GM04503 (cell line): ENCODE measurements at places on chromosomes 11 and 22.
A peak's percentile ranks its signal among the peaks of the same experiment; 100 is the strongest.

DNA sequence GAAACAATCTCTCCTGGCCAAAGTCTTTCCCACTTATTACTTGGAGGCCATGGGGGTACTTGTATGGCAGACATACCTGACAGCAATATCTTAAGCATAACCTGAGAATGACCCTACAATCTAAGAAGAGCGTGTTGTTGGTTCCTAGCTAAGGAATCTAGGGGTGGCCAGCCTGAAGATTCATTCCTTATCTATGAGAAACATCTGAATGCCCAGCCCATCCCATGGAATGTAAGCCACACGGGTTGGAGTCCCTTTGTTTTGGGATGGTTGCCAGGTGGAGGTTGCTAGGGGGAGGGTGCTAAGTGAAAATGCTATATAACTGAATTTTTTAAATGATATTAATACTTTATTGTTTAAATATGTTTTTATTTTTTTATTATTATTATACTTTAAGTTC lies 725.0 kb downstream of the ETS1 start:
- DNase-seq: no peak

DNA sequence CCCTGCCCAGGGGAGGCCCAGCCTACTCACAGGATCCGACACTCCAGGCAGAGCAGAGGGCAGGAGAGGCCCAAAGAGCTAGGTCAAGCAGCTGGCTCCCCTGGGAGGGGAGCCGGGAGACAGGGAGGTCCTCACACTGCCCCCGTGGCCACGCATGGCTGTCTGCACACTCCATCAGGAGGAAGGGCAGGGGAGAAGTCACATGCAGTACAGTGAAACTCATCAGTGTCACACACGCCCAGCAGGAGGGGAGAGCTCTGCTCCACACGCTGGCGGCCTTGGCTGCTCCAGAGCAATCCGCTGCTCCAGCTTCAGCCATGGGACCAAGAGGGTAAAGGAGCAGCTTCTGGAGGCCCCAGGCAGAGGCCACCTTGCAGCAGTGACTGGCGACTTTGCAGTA lies 14.3 kb downstream of the TCIRG1 start:
- no peak for DNase-seq

GRCh38 chr11:37762079-37762478 lies 1164.0 kb upstream of the RAG2 start:
- DNase-seq: no peak

GRCh38 chr11:130096823-130097222 lies 27.1 kb downstream of the APLP2 start:
- DNase-seq: no peak

- no peak for DNase-seq
Measured at GRCh38 chr11:22559416-22559815, 66.2 kb downstream of the FANCF start.

DNA sequence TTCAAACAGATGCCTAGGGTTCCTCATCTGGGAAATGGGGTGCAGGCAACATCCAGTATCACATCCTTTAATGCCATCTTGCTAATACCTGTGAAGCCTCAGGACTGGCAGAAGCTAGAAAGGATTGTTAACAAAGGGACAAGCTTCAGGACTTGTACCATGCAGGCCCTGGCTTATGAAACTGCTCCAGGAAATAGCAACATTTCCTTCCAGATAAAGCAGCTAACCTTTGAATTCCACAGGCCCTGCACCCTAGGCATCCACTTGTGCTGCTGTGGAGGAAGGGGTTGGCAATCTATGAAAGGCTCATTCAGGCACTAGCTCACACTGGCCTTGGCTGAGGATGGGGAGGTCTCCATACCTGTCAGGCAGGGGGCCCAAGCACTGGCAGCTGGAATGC lies 87.2 kb downstream of the BTBD10 start:
- no peak for DNase-seq

DNA sequence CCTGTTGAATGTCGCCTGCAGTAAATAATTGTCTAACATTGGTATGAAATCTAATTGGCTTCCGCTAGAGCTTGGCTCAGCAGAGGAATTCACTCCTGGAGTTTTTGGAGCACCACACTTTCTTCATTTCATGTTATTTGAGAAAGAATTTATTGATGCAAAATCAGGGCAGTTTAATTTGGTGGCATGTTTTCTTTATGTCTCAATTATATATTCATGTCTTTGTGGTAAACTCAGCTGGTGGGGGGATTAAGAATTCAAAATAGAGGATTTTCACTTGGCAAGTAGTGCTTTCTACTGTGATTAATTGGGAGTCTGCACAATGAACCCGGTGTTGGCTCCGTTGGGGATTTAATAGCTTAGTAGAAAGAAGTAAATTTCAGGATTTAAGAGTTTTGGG lies 784.4 kb downstream of the NTM start:
- no peak for DNase-seq

GRCh38 chr22:20118300-20119020 lies 1.4 kb upstream of the TRMT2A start:
- DNase-seq: no peak

DNA sequence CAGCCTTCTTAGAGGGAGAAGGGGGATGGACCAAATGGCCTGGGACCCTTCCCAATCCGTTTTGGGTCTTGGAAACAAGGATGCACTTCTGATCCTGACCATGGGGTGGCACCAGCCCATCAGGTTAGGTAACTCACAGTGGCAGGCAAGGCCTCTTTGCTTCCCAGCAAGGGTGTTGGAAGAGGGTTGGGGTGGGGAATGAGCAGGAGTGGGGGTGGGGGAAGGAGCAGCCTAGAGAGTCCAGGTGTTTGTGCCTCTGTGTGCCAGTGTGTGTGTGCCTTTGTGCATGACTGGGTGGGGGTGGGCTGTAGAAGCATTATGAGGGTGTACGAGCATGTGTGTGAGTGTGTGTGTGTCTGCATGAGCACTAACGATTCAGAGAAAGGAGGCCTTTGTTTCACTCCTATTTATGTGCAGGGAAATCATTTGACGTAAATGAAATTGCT lies 213.1 kb downstream of the INSC start:
- no peak for DNase-seq

- DNase-seq: peak; percentile 95
Measured at GRCh38 chr11:73414977-73415651, 38.9 kb downstream of the RELT start.

GRCh38 chr11:17979770-17980371 lies 33.0 kb downstream of the SERGEF start:
- no peak for DNase-seq

DNA sequence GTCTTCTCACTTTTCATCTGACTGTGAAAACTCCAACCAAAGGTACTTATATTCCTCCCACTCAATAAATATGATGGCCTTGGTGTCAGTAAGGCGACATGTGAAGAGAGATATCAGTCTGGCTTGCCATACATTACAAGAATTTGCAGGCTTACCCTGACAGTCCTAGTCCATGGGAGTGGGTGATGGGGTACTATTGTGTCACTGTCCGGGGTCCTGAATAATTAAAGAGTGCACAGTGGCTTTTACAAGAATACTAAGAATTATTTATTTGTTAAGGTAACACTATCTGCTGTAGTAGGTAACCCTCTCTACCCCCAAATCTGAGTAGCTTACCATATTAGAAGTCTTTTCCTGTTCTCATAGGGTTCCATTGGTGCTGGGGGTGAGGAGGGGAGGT lies 23.1 kb upstream of the IZUMO1R start:
- DNase-seq: no peak

GRCh38 chr22:27980424-27981148 lies 61.5 kb upstream of the PITPNB start:
- DNase-seq: no peak

DNA sequence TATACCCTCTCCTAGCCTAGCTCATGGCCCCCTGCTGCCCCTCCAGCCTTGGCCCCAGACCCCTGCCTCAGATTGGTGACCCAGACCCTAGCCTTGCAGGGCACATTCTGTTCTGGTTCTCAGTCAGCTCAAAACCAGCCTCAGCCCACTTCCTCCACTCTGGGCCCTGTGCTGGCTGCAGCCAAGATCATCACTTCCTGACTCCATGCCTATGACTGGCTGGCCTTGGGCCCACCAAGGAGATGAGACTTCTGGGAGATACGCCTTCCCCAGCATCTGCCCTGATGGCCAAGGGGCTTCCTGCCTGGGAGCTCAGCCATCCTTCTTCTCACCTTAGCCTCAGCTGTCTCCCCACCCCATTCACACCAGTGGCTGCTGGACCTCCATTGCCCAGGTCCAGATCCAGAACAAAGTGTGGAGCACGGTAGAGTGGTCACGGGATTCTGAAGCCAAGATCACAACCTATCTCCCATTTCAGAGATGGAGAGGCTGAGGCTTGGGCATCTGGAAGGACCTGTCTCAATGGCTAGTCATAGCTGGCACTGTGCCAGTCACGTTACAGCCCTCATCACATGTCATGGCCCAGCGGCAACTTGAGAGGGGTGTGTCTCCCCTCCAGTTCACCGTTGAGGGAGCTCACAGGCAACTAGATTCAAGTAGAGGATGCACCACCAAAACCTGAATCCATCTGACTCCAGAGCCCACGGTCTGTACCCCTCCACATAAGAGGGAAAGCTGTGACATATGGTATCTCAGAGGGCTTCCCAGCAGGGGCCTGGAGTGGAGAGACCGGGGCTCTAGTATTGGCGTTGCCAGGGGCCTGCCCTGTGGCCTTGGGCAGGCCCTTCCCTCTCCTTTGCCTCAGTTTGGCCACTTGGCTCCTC lies 43.0 kb upstream of the KLHL35 start:
- DNase-seq: no peak

DNA sequence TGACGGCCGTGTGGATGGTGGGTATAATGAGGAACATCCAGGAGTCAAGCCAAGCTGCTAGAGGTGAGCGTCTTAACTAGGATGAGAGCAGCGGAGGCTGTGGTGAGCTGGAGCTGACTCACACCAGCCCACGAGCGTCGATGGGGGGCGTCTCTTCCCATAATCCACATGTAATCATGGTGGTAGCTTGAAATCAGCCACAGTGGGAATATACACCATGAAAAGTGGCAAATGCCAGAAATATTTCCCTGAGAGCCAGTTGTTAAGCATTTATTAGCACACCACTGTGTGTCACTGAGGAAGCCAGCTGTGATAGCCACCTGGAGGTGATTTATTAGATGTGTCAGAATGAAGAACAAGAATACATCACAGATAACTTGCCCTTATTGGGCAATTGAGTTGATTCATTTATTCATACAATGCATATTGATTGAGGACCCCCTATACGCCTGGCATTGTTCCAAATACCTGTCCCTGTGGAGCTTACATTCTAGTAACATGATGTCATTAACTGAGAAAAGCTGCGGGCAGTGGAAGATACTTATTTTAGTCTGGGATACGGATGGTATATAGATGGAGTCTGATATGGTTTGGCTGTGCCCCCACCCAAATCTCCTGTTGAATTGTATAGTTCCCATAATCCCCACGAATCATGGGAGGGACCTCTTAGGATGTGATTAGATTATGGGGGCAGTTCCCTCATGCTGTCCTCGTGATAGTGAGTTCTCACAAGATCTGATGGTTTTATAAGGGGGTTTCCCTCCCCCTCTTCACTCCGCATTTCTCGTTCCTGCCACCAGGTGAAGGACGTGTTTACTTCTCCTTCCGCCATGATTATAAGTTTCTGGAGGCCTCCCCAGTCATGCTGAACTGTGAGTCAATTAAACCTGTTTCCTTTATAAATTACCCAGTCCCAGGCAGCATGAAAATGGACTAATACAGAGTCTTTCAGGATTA lies 473.4 kb downstream of the METTL15 start:
- no peak for DNase-seq

DNA sequence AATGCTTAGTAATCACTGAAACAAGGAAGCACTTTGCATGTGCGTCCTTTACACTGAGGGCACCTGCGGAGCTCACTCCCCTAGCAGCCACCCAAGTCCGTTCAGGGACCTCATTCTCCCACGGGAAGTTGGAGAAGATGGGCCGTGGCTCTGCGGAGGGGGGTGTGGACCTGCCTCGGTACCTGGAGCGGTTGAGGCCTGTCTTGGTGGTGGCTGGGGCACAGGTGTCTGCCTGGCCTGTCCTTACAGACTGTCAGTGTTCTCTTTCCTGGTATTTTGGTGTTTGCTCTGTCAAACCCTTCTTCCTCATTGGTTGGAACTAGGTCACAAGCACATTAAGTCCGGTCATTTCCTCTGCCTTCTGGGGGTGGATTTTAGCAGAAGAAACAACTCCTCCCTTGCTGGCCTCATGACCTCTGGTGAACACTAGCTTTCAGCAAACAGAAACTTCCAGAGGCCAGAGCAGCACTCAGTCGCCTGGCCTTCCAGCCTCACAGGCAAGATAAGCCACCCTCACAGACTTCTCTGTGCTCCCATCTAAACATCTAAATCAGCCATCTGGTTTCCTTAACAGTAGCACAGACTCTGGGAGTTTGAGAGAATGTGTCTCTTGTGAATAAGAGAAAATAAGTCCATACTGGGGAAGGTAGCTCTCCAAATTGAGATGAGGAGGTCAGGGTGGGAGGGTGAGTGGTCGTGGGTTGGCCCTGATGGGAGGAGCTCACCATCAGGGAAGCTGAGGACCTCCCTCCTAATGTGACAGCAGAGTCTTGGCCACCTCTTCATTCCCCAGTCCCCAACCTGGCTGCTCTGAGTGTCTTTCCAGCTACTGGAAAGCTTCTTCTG lies 8.6 kb downstream of the SNAP29 start:
- DNase-seq: no peak

DNA sequence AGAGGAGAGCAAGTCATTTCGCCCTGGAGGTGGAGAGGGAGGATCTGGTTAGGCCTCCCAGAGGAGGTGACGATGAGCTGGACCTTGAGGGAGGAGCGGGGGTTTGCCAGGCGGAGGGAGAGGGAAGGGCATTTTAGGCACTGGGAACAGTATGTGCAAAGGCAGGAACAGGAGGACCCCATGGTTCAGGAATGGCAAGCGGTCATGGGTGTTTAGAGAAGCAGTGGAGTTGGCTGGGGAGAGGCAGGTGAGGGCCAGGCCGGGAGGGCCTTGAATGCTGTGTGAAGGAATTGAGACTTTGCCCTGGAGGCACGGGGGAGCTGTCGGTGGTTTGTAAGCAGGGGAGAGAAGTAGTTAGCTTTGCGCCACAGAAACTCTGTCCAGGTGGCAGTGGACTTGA lies 10.3 kb downstream of the PRDM11 start:
- DNase-seq: no peak

DNA sequence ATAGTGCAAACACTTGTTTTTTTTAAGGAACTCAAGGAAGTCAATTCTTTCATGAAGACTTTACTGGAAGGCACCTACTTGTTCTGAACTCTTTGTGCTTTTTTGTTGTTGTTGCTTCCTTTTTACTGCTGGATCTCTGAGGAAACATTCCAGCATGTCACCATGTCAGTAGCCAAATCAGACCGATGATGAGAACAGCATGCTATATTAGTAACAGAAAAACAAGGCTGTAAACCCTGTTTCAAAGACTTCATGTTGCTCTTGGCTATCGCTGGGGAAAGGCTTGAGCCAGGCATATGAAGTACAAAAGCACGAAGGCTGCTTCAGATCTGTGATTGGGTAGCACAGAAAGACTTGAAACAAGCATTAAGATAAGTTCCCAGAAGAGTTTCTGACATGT lies 125.6 kb upstream of the SLC5A12 start:
- peak; percentile 51 for DNase-seq

DNA sequence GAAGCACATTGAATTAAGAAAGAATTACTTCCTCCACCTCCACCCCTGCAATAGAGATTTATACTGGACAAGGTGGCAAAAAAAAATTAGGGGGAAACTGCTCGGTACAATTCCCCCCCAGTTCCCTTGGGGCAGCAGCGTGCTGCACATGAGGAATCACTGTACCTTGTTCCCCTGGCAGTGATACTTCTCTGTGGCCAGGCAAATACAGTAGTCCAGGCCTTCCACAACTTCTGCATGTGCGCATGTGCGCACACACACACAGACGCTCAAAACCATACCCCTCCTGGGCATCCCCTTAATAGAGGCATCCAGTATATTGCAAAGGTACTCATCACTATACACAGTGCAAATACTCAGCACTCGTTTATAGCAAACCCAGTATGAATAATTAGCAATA lies 68.9 kb downstream of the ARFGAP2 start:
- no peak for DNase-seq
